ENCODE measurements at places on chromosomes 7 and 10.
A peak's percentile ranks its signal among the peaks of the same experiment; 100 is the strongest.

DNA sequence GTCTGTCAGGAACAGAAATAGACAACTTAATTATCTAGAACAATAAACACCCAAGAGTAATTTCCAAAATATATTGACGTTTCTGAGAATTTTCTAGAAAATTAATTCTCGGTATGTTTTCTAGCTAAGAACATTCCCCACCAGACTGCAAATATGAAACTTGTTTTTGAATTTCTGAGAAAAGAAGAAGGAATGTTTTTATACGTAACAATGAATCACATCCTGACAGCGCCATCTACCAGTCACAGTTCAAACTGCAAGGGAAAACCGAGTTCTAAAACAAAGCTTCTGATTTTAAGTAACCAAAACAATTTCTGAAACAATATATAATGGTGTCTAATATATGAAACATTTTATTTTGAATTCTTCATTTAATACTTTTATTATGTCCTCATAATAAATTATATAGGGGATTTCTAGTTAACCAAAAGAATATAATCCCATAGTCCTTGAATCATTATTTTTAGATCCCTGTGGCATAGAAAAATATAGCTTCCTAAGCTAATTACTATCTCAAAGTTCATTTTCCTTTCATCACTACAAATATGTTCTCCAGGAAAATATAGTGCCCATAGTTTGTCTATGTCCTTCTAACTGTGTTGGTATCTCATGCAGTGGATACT lies 34.5 kb upstream of the MEOX2 start:
- DNase-seq = no peak

DNA sequence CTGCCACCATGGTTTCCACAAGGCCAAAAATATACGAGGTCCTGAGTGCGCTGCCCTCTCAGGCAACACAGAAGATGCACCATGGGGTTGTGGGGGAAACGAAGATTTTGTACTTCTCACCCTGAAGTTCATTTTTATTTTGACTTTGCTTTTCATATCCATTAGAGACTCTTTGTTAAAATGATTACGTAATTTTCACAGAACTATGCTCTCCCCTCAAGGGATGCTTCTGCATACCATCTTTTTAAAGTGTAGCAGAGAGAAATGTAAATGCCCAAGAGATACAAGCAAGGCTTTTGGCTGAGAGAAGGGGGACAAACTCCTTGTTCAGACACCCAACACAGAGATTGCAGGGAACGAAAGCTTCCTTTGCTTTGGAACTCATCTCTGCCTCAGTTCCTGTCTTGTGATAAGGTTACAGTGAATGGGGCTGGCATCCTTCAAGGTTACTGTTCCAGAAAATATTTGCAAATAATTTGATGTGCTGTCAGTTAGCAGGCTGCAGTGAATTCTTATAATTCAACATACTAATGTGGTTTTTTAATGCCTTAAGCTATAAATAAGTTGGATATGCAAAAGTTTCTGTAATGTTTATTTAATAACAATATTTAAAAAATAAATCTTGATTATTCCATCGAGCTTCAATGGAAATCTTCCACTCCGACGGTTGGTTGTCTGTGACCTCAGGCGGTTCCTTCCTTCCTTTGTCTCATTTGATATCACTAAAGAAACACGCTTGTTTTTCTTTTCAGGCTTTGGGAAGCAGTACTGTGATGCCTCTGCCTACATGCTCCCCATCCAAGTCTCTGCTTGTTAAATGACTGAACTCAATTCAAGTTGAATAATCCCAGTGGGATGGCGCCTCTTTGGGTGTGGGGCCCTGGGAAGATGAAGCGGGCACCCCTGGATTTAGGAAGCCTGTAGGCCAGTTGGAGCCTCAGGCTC lies 209.3 kb upstream of the CTBP2 start:
- no peak for DNase-seq

DNA sequence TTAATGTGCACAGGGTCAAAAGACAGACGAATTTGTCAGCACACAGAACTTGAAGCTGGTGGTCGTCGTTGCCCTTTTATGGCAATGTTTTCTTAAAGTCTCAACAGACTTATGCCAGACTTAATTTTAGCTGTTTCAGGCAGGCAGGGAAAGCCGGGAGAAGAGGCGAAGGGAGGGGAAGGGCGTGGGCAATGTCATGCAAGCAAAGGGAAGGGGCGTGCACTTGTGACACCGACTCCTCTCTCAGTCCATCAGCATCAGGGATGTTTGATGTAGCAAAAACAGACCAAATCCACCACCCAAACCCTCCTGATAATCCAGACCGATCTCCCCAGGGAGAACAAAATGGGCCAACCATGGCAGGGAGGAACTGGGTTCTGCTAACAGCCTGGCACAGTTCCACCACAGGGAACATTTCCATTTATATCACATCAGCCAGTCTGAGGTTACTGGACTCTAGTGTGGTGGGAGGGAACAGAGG lies 118.1 kb upstream of the RHEB start:
- DNase-seq = no peak

GRCh38 chr7:55939514-55940123 lies 12.1 kb upstream of the MRPS17 start:
- DNase-seq = no peak

- DNase-seq = no peak
These were observed 63.2 kb downstream of the DGKB start for GRCh38 chr7:14839307-14839706.

GRCh38 chr7:75644589-75644988 lies 94.2 kb downstream of the HIP1 start:
- DNase-seq = no peak

DNA sequence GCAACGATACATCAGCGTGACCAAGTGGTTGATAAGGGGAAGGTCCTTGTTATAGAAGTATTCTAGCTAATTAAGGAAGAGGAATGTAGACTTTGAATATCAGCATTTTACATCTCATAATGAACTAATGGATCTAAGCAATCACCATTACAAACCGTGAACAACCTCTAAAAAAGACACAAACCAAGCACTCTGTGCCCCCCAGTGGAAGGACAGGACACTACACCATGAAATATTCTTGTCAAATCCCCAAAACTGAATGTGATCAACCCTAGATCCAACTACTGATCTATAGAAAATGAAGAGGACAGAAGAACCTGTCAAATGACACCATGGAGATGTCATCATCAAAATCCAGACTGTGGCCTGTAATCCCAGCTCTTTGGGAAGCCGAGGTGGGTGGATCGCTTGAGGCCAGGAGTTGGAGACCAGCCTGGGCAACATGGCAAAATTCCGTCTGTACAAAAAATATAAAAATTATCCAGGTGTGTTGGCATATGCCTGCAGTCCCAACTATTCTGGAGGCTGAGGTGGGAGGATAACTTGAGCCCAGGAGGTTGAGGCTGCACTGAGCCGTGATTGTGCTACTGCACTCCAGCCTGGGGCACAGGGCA lies 111.3 kb upstream of the CARD11 start:
- DNase-seq = peak; percentile 72

DNA sequence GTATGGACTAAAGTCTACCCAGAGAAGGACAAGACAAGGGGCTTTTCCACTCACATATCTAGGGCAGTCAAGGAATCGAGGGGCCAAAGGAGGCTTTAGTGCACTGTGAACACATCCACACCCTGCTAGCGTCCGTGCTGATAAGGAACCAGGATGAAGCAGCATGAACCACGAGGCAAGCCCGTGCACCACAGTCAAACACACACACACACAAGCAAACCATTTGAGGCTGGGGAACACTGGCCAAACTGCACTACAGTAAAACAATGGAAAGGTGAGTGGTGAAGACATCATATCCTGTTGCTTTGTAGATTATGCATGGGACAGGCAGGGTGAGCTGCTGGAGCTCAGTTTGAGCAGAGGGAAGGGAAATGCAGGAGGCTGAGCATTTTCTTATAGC lies 177.4 kb upstream of the CDCA7L start:
- no peak for DNase-seq

DNA sequence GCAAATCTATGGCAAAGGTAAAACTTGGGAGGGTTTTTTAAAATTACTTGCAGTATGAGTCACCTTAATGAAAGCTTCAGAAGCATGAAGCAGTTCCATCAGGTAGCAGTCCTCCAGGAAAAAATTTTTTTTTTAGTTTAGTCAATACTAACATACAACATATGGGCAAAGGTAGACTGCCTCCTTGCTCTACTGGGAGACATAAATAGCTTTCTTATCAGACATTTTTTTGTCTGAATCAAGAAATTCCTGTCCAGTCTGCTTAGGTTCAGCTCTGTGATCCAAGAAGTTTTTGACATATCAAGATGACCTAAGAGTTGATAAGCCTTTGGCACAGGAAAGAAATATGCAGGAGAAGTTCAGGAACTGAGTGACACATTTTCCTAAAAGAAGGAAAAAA lies 171.5 kb upstream of the TCF7L2 start:
- no peak for DNase-seq

DNA sequence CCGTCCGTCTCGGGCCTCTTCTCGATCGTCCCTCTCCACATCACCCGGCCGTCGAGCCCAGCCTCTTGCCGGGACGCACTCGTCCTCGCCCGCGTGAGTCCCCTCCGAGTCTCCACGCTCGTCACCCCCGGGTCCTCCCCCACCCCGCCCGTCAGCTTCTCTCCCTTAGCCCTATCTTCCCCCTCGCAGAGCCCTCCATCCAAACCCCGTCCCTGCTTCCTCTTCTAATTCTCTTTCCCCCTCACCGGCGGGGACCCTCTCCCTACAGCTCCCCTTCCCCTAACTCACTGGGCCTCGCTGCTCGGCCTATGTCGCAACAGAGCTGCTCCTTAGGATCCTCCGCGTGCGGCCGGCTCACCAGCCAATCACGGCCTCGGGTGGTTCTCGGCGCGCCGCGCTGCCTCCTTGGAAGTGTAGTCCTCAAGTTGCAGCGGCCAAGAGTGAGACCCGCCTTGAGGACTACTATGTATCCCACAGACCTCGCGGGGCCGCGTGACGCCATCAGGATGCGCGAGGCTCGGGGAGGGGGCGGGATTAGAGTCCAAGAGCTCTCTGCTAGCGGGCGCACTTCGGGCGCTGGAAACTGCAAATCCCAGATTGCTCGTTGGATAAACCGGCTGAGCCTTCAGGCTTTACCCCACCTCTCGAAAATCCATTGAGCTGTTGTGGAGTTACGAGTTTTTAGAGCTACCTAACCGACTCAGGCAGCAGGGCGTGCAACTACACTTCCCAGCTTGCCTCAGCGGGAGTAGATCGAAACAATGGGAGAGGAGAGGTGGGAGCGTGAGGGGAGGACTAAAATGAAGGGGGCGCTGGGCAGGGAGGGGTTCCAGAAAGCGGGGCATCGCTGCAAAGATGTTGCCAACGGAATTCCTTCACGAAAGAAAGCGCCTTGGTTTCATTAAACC lies at the start of gene ABCF2:
ABCF2 (minus strand) TSS at position 331 of the 908 bp plus-strand sequence. CDS start 747 bp downstream, outside the sequence.
- DNase-seq = peak; percentile 93

DNA sequence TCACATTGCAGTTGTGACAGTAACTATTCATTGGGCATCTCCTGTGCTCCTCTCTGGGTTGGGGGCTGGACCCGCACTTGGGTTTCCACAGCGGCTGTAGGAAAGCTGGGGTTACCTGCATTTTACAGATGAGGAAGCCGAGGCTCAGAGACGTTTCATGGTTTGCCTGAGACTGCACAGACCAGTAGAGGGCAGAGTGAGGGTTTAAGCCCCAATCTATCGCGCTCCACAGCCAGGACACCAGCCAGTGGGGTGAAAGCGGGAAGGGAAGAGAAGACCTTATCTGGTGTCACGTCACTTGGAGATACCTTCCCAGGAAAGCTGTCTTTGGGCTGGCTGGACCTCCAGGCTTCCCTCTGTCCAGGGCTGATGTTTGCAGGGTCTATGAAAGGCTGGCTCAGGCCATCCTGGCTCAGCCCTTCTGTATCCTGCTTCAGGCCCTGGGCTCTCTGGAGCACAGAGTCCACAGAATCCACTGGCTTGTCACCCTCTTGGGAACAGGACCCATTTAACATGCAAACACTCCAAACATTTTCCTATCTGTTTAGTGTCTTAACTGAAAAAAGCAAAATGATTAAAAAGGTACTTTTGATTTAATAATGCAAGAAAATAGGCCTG lies 167.7 kb downstream of the EMX2 start:
- DNase-seq = no peak

DNA sequence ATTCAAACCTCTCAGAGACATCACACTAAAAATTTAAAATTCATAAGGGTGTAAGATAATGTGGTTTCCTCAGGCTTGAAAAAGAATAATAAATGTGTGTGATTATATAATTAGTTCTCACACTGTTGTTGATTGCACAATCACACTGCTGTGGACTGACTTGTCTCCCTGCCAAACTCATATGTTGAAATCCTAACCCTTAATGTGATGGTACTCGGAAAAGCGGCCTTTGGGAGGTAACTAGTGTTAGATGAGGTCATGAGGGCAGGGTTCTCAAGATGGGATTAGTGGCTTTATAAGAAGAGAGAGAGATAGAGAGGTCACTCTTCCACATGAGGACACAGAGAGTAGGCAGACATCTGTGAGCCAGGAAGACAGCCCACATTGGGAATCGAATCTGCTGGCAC lies 128.5 kb upstream of the COL1A2 start:
- DNase-seq = no peak

- no peak for DNase-seq
These were observed 158.9 kb downstream of the EGFR start for GRCh38 chr7:55177589-55178261.

GRCh38 chr7:2710286-2710655 lies 22.3 kb downstream of the AMZ1 start:
- no peak for DNase-seq

- no peak for DNase-seq
These were observed 24.2 kb upstream of the AQP1 start for GRCh38 chr7:30887464-30887872.

- no peak for DNase-seq
These were observed 749.0 kb downstream of the SUGCT start for GRCh38 chr7:40883826-40884225.

GRCh38 chr10:95560278-95561176 lies 644 bp downstream of the SORBS1 start:
- peak; percentile 40 for DNase-seq

GRCh38 chr10:92753865-92754264 lies 64.1 kb downstream of the HHEX start:
- DNase-seq = no peak

DNA sequence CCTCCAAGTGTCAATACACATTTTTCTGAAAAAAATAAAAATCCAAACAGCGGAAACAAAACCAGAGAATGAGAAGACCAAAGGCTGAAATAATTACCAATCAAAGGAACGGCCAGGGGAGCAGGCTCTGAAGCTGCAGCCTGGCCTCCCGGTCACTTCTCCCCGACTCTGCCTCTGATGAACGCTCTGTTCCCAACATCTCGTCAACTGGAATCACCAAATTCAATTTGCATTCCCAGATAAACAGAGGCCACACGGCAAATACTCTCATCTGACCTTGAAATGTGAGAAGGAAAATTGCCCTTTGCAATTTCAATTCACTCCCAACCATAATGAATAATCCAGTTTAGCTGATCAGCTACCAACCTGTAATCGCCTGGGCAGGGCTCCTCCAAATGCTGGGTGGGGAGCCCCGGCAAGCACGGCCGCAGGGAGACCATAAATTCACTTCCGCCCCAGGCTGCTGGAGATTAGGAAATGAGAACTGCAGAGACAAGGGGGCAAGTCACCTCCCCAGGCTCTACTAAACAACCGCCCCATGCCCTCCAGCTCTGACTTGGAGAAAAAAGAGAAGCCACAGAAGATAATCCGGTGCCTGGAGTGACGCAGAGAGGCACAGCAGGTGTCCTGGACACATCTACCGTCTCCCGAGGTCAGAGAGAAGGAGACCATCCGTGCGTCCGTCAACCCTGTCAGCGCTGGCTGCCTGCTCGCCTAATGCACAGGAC lies 153.2 kb downstream of the MAD1L1 start:
- DNase-seq = peak; percentile 10

- no peak for DNase-seq
These were observed 88.1 kb upstream of the DDC start for GRCh38 chr7:50653126-50653864.
